ENCODE measurements at places on chromosomes 2 and 18.

DNA sequence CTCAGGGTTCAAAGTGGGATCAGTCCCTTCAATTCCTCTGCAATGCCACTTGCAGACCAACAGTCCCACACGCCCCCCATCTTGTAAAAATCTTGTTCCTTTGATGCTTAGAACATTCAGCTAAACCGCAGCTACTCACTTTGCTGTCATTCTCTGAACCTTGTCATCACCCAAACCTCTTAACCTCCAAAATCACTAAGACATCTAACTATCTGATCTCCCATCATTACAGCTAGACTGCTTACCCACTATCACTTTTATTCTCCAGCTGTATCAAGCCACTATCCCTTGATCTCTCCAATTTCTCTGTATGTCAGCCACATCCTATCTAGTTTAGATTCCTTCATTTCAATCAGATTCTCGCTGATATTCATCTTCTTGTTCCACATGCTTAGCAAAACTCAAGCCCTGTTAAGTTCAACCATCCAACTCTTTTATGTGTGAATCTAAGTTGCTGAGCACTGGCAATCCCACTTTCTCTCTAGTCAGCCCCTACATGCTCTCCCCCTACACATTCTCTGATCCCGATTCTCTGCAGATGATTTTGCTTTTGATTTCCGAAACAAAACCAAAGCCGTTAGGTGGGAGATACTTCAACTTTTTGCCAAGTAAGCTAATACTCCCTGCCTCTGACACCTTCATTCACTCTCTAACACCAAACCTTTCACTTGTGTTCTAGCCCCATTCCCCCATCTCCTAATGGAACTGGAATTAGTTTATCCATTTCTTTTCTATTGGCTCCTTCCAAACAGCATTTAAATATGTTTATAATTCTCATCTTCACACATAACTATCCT, 4.6 kb downstream of the GTF3C2 start:
- DNase-seq: no peak

- DNase-seq: no peak
Measured at GRCh38 chr2:207315131-207315530, 149.4 kb upstream of the KLF7 start.

DNA sequence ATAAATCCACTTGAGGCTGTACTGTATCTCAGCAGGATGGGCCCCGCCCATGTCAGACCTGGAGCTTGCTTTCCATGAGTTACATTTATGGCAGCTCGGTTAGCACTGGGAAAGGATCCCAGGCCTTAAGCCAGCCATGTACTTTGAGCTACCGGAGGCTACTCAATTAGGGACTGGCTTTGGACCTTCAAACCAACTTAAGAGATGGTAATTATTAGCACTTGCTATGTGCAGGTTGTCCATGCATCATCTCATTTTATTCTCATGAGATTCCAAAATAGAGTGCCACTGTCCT, 64.4 kb downstream of the ACTR2 start:
- DNase-seq: no peak

DNA sequence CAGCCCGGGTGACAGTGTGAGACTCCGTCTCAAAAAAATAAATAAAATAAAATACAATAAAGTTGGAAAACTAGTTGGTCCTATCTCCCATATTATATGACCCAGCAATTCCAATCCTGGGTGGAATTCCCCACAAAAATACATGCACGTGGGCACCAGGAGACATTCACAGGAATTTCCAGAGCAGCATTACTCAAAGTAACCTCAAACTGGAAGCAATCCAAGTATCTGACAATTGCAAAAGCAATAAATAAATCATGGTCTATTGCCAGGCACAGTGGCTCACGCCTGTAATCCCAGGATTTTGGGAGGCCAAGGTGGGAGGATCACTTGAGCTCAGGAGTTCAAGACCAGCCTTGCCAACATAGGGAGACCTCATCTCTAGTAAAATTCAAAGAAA, 101.2 kb upstream of the MAP4K4 start:
- DNase-seq: no peak

- no peak for DNase-seq
Measured at GRCh38 chr2:119579424-119580295, 35.4 kb downstream of the CFAP221 start.

- DNase-seq: no peak
Measured at GRCh38 chr2:212005085-212005671, 533.4 kb downstream of the ERBB4 start.

- no peak for DNase-seq
Measured at GRCh38 chr2:80643598-80643997, 339.0 kb upstream of the LRRTM1 start.

- no peak for DNase-seq
Measured at GRCh38 chr2:152127628-152128027, 28.8 kb upstream of the CACNB4 start.

- DNase-seq: no peak
Measured at GRCh38 chr2:98026292-98026691, 30.5 kb upstream of the TMEM131 start.

- no peak for DNase-seq
Measured at GRCh38 chr2:98911376-98912154, 24.5 kb downstream of the CRACDL start.

DNA sequence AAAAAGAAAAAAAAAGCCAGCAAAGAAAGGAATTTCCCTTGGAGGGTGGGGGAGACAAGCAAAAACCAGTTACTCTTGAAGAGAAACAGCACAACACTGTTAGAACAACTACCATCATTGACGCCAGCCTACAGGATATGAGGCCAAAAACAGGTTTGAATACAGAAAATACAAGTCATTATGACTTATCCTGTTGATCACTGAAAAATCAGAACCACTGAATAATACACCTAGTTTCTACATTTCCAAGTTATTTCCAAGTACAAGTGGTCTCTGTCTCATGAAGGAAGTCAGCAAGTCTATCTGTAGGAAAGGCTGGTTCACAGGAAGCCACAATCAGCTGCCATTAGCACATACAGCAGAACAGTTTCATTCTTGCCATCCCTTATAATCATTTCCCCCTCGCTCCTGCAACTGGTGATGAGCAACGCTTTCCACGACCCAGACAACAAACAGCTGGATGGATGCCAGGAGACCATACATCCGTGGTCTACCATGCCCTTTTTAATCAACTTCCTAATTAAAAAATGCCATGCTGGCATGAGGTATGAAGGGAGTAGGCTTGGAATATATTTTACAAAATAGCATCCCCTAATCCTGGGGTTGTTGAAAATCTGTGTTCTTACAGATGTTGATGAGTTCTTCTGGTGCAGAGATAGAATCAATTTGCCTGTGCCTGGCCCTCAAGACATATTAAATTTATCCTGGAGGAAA, 10.4 kb downstream of the MYT1L start:
- no peak for DNase-seq

DNA sequence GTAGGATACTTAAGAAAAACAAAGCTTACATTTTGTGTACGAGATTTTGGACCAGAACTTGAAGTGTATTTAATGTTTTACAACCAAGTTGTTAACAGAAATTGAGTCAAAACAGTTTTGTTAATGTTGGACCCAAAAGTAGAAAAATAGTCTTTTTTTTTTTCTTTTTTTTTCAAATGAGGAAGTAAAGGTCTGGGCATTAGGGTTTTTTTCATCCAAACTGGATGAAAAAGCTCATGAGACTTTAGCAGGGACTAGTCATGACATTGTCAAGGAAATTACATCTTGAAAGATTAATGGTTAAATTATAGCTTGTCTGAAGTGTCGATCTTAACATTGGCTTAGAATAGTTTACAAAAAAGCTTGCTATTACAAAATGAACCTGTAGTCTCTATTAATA, 32.3 kb downstream of the CCNT2 start:
- no peak for DNase-seq

DNA sequence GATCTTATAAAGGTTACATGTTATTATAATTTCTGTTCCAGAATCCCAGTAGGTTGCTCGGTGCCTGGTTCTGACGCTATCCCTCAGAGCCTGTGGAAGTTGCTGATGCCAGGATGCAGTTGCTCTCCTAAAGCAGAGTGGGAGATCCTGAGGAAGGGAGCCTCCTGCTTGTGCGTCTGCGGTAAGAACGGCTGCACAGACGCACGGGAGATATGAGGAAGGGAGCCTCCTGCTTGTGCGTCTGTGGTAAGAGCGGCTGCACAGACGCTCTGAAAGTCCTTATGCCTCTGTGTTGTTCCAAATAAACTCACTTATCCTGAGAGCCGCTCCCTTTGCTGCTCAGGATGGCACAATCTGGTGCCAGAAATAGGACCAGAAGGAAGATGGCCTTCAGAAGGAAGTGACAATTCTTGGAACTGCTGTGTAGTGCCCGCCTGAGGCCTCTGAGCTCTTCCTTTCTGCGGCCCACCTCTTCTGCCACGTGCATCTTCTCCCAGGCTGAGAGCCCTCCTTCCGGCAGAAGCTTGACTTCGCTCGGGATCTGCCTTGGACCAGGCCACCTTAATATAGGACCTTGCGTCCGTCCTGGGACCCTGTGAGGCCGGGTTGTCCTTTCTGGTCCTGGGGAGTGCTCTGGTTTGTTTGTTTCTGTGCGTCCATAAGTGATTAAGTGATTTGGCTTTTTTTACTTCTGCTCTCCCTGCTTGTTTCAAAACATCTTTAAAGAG, 89.5 kb downstream of the RTP5 start:
- DNase-seq: no peak

DNA sequence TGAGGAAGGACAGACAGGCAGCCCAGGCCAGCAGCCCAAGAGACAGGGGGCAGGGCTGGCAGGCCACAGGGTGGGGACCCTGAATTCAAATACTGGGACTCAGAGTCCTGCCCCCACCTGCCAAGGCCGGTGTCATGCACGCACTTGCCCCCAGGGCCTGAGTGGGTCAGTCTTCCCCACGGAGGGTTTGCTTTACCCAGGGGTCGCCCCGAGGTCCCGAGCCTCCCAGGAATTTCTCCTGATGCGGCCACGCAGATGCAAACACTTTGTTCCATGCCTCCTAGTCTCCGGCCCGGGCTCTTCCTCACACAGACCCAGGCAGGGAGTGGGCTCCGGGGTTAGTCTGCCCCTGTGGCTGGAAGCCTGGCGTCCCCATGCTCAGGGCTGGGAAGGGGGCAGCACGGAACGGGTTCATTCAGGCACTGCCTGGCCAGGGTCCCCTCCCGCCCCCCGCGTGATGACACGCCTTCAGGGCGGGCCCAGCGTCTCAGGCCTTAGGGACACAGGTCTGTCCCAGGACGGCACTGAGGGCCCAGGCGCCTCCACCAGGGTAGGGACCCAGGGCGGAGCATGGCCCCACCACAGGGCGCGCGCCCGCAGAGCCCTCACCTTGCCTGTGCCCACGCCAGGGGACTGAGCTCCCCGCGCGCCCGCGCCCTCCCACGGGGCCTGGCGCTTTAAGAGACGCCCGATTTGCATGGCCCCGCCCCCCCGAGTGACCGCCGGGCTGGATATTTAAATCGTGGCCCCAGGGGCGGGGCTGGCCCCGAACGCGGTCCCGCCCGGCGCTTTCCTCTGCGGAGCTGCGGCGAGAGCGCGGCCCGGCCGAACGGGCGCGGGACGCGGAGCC, at the start of gene SNED1:
Gene SNED1, plus strand, starts transcription at position 763 of the 850 bp plus-strand sequence. CDS start 220 bp downstream, outside the sequence.
- DNase-seq: peak; percentile 7

DNA sequence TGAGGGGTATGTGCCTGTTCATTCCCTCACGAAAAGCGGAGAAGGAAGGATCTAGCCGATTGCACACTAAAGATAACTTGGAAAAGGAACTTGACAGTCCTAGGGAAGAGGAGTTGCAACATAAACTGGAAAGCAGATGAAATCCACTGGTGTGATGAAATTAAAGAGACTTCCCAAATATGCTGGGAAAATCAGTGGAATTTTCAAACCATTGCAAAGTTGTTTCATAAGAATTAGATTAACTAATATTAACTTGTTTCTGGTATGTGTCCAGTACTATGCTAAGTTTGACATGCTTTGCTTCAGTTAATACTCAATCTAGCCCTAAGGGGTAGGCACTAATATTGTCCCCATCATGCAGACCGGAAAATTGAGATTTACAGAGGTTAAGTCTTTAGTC, 222.7 kb downstream of the IKZF2 start:
- no peak for DNase-seq

GRCh38 chr18:75810961-75811551, 383.6 kb upstream of the SMIM21 start:
- no peak for DNase-seq

DNA sequence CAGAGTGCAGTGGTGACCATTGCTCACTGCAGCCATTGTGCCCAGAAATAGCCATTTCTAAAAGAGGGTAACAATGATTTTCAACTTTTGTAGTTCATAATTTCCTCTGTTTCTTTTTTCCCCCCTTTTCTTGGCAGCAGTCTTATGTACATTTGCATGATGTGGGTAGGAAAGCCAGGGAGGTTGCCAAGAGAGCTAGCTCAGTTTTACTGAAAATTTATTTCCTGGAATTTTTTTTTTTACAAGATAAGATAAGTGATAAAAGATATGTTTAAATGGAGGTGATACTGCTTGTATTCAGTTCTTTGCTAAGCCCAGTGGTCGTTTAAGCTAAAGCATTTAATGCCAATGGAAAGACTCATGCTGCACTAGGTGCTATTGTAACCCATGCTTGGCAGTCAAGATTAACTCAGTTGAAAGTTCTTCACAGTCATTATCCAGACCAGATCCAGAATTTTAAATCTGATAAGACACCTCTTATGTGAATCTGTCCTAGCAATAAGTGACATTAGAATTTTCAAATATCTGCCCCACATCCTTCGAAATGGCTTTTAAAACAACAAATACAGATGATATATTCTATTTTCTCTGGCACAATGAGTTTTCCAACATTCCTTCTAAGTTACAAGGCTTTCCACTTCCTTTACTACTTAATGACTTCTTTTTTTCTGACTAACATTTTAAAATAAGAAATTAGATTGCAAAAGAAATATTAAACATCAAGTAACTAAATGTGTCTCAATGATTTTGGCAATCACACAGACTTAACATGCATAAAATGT, 4.4 kb upstream of the ATP8B1 start:
- DNase-seq: no peak

DNA sequence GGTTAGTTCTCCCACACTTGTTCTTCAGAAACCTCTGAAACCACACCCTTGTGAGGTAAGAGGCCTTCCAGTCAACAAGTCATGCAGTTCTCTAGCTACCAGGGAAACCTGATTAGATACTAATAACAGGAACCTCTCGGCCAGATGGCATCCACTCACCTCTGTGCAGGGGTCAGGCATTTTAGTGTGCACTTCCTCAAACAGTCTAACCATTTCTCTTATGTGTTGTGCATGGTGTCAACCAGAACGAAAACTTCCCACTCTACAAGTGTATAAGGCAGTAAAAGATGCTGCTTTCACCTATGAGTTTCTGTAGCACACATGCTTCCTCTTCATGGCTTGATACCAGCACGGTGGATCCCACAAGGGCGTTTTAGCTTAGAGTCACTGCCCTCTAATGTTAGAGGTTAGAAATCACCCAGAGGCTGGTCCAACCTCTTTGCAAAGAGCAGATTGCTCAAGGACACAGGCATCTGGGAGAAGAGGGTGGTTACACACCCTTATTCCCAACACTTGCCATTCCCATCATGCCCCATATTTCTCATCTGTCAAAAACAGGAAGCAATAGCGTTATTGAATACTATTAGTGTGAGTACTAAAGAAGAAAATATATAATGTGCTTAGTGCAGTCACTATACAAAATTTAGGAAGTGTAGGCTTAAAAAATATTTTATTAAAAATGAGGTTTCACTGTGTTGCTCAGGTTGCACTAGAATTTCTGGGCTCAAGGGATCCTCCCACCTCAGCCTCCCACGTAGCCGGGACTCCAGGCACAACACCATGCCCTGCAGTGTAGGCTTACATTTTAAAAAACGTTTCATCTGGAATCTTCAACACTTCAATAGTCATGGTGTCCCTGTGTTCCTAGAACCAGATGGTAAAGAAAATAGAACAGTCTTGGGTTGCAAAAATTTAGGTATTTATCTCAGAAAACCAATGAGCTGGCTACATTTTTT, 34.5 kb upstream of the RAB31 start:
- DNase-seq: no peak
